ENCODE measurements at places on chromosomes 12 and 14.

DNA sequence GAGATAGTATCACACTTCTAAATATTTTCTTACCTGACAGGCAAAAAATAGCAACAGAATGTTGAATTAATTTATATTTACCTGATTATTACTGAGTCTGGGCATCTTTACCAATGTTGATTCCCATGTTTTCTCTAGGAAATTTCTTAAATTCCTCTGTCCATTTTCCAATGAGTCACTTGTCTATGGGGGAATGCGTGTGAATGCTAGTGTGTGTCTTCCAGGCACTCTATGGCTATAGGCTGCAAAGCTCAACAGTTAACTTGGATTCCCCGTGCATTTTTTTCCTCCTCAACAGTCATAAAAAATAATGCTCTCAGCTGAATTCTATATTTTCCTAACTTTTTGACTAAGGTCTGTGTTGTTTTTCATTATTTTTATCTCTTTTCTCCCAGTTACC, 1385.8 kb upstream of the FLRT2 start:
- DNase-seq: no peak

GRCh38 chr14:91516663-91517388, 6.7 kb upstream of the PPP4R3A start:
- no peak for DNase-seq

DNA sequence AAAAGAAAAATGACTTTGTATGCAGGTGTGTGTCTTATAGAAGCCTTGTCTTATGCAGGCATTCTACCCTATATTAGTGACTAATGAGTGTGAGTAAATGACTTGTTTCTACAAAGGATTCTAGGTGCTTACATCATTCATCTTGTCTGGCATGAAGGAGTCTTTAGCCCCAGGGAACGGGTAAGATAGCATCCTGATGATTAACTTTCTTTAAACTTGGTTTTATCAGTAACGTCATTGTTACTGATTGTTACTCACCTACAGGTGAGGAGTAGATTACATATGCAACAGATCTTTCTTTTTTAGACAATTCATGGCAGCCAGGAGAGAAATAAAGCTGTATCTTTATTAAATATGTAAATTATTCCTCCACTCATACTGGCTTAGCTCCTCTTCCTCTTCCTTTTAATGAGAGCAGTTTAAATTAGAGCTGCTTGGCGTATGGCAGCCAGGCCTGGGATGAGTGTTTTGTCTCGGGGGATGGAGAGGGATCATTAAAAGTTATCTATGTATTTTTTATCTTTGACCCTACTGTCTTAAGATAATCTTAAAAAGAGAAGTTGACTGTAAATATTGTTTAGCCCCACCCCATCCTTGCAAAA, 57.2 kb upstream of the ATP2A2 start:
- DNase-seq: no peak

- DNase-seq: no peak
These were observed 12.4 kb downstream of the CABP1 start for GRCh38 chr12:120652656-120653435.

DNA sequence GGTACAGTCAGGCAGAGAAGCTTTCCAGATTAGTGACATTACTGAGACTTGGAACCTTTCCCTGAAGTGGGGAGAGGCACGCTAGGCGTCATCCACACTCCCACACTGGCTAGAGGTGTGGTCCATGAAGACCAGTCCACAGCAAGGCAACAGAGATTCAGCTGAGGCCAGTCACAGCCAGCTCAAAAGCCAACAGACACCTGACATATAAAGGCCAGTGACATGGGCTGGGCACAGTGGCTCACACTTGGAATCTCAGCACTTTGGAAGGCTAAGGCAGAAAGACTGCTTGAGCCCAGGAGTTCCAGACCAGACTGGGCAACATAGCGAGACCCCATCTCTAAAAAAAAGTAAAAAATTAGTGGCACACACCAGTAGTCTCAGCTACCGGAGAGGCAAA, 10.9 kb downstream of the HRK start:
- no peak for DNase-seq

DNA sequence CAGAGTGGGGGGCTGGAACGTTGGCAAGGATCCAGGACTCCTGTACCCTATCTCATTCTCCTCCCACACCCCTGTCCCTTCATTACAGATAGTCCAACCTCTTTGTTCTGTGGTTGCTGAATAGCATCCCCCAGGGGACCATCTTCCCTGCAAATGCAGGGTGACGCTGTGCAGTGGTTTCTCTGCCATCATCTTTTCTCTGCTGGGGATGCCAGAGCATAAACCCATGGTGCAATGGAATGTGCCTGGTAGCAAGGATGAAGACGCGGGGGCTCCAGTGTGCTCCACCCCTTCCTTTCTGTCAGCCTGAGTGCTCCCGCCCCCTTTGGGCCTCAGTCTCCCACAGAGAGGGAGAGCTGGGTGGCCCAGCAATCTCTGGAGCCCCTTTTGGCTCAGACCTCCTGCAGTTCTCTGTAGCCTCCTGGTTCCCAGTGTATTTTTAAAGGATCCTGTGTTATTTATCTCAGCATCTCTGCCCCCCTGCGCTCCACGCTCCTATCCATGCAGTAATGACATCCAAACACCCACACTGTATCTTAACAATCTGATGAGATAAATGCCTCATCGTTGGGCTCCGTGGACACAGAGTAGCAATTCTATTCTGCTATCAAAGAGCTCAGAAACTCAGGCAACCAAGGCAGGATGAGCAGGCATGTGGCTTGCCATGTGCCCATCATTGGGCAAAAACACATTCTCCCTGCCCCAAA, 212.8 kb downstream of the CACNA1C start:
- no peak for DNase-seq

- no peak for DNase-seq
These were observed 41.6 kb upstream of the NTF3 start for GRCh38 chr12:5390174-5390799.

- DNase-seq: no peak
These were observed 135.6 kb upstream of the HIF1A start for GRCh38 chr14:61559641-61560201.

GRCh38 chr12:52581481-52581880, 7.8 kb upstream of the KRT74 start:
- no peak for DNase-seq

- no peak for DNase-seq
These were observed 1.9 kb downstream of the TOGARAM1 start for GRCh38 chr14:44963775-44964380.

DNA sequence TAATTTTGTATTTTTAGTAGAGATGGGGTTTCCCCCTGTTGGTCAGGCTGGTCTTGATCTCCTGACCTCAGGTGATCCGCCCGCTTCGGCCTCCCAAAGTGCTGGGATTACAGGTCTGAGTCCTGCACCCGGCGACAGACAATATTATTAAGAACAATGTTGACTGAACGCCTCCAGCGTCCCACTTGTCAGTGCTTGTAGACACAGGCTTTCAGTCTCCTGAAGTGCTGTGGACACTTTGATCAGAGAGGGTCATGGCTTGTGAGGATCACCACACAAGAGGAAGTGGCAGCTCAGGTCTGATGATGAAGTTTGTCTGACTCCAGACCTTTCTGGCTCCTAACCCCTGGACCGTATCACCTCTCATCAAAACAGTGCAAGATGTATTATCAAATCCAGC, 114.6 kb downstream of the CHST11 start:
- DNase-seq: no peak

DNA sequence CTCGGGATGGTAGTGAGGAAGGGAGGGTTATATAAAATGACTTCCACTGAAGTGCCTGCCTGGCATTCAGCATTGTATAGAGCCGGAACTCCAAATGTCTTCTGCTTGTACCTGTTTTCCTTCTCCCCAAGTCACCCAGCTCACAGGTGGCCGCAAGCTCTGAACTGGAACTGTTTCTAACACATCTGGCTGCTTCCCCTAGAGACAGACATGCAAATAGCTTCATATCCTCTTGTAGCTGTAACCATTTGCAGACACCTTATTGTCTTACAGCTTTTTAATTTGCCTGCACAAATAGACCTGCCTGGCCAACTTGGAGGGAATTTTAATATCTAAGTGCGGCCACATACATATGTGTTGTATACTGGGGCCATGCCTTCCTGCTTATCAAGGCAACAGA, 126.0 kb downstream of the CHST11 start:
- no peak for DNase-seq

GRCh38 chr12:113912760-113913329, 53.3 kb downstream of the RBM19 start:
- peak; percentile 20 for DNase-seq

- DNase-seq: no peak
These were observed 156.5 kb downstream of the PAWR start for GRCh38 chr12:79534029-79534867.

GRCh38 chr12:130831876-130832405, 7.1 kb downstream of the STX2 start:
- DNase-seq: no peak

- peak; percentile 64 for DNase-seq
These were observed 1346.4 kb downstream of the TMEM121 start for GRCh38 chr14:106872611-106873446.

DNA sequence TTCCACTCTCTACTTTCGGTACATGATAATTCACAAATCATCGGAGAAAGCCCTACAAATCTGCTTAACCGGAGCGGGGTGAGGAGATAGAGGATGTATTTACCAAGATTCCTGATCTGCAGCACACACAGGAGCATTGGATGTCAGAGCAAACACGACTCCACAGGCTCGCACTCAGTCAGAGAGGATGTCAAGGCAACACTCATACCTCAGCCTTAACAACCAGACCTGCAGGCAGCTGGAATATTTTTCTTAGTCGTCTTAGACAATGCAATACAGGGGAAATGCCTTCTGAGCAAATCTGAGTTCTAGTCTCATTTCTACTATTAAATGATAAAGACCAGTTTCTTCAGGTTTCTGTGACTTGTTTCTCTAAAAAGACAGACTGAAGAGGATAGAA, 159.3 kb upstream of the CPNE8 start:
- no peak for DNase-seq
